ENCODE measurements at places on chromosomes 7 and 10.
A peak's percentile ranks its signal among the peaks of the same experiment; 100 is the strongest.

- DNase-seq = peak; percentile 86
These were observed 204.6 kb downstream of the IMMP2L start for GRCh38 chr7:111357691-111358090.

DNA sequence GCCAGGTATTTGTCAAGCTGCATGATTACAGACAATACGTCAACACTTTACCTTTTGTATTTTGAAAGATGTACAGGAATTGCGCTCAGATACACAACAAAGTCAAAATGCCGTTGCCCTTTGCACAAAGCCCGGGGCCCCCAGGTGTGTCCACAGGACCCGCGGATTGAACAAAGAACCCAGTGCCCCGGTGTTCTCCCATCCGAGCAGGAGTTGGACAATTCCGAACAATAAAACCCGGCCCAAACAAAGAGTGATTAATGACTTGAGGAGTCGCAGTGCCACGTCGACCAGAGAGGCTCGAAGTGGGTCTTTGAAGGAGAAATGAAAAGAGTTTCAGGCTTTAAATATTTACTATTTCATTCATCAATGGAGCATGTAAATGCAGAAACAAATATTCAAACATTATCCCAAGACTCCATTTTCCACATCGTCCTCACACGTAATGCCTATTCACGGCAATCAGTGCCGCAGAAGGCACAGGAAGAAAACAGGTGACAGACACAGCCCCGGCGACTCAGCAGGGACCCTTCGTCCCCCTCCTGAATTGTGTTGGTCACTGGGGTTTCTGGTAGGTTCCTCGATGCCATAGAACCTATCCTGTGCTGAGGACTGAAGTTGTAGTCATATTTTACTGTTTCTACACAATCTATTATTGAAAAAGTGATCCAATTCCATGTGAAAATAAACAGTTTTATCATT, 70.9 kb upstream of the MGMT start:
- no peak for DNase-seq

GRCh38 chr10:129728246-129728820, 235.7 kb downstream of the EBF3 start:
- no peak for DNase-seq

GRCh38 chr10:61257136-61257535, 196.0 kb downstream of the TMEM26 start:
- no peak for DNase-seq

DNA sequence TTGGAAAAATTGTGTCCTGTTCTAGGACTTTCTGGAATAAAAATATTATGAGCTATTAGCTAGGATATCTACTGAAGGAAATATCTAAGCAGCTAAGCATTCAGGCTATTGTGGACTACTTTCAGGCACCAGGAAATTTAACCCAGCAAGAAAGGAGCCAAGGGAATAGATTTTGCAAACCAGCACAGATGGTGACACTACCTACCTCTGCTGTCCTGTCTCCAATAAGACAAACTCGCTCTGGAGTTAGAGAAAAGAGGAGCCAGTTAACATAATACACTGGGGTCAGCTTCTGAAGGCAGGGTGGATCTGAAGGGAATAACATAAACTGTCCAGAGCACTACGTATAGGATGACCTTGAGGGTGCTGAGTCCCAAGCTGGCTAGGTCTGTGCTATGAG, 223.7 kb upstream of the PRSS58 start:
- no peak for DNase-seq

GRCh38 chr10:79001082-79001885, 67.5 kb upstream of the ZMIZ1 start:
- peak; percentile 32 for DNase-seq

DNA sequence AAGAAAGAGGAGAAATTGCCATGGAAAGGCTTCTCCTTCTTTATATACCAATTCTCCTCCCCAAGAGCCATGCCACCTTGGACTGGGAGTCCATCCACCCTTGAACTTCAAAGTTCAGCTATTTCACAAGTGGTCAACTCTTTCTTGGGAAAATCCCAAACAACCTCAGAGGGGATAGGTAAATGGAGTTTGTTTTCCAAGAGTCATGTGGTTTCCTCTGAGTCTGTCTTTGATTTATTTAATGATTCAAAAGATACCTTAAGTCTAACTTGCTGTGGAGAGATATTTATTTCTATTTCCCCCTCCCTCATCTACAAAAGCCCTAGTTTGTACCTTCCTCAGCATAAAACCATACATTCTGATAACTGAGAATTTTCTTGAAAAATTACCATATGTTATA, 758.6 kb upstream of the IGFBP3 start:
- no peak for DNase-seq

GRCh38 chr10:102802920-102803534, 34.2 kb downstream of the CYP17A1 start:
- peak; percentile 86 for DNase-seq

- no peak for DNase-seq
These were observed 199.5 kb downstream of the BICC1 start for GRCh38 chr10:58712141-58712540.

GRCh38 chr7:24748521-24748920, 8.7 kb downstream of the GSDME start:
- DNase-seq = no peak

GRCh38 chr7:1712907-1713501, 42.9 kb downstream of the ELFN1 start:
- no peak for DNase-seq

DNA sequence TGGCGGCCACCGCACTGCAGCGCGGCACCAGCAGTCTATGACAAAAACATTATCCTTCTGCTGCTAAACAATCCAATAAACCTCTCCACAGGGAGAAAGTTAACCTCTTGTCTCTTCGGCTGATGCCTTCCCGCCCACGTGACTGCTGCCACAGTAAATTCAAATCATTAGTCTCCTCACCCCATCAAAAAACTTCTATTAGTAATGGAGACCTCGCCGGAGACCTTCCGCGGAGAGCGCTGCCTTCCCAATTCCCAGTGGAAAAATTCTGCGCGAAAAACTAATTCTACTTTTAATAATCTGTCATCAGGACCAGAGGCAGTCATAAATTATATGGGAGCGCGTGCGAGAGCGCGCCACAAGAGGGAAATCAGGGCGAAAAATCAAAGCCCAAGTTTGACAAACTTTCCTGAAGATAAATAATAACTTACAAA, 90.0 kb upstream of the PAX2 start:
- no peak for DNase-seq

GRCh38 chr10:96397902-96398301, 39.1 kb upstream of the OPALIN start:
- no peak for DNase-seq

- DNase-seq = peak; percentile 42
These were observed 23.3 kb downstream of the BPGM start for GRCh38 chr7:134669845-134670373.

- no peak for DNase-seq
These were observed 34.6 kb upstream of the CROT start for GRCh38 chr7:87310790-87311419.

Data from foreskin melanocyte (primary cell).